NCI-H187 treated with DMSO at 0.1 percent for 48 hours (cell line): ENCODE measurements at places on chromosomes 3 and 15.

DNA sequence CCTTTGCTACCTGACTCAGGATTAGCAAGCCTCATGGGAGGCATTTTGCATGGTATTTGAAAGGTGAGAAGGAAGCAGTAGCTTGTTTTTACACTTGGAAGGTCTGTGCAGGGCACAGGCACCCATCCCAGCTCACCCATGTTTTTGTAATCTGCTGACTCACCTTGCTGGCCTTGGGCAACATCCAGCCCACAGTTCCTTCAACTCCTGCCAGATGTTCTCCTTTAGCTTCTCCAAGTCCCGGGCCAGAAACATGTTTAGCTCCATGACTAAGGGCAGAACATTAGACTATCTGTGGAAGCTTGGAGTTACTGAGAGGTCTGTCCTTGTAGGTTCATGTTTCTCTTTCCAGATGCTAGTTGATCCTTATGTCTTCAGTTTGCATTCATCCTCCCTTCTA is 12.4 kb upstream of the ZNF770 start:
- DNase-seq, result no peak

- DNase-seq, result no peak
Measured at GRCh38 chr3:141076036-141076773, 25.1 kb downstream of the SPSB4 start.

DNA sequence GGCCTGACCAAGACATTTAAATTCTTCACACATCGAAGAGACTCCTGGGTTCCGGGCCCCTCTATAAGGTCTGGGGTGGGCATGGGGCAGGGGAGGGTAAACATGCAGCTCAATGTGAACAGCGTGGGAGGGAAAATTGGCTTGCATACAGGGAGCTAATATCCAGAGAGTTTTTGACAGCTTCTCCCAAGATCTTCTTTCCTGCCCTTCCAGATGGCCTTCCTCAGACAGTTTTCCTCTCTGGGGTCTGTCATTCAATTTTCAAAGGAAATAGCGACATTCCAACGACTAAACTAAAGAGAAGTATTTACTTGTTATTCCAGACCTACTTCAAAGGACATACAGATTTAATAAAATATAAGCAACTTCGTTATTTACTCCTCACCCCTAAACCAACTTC is 1030.6 kb downstream of the MCTP2 start:
- DNase-seq, result no peak

- no peak for DNase-seq
Measured at GRCh38 chr3:171564748-171565480, 104.7 kb upstream of the TNIK start.

DNA sequence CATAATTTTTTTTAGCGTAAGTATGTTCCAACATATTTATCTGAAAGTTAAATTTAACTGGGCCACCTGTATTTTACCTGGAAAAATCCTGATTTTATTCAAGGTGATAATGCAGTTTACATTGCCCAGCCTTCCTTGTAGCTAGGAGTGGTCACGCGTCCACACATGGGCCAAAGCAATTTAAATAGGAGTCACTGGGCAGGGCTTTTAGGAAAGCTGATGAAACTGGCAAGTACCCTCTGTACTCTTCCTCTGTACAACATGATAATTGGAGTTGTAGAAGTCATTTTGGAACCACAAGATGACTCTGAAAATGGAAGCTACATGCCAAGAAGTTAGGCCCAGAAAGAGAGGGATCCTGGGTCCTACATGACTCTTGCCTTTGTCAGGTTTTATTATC is 9.5 kb downstream of the BTD start:
- DNase-seq, result no peak

- no peak for DNase-seq
Measured at GRCh38 chr15:51706926-51707608, 25.8 kb downstream of the SCG3 start.

DNA sequence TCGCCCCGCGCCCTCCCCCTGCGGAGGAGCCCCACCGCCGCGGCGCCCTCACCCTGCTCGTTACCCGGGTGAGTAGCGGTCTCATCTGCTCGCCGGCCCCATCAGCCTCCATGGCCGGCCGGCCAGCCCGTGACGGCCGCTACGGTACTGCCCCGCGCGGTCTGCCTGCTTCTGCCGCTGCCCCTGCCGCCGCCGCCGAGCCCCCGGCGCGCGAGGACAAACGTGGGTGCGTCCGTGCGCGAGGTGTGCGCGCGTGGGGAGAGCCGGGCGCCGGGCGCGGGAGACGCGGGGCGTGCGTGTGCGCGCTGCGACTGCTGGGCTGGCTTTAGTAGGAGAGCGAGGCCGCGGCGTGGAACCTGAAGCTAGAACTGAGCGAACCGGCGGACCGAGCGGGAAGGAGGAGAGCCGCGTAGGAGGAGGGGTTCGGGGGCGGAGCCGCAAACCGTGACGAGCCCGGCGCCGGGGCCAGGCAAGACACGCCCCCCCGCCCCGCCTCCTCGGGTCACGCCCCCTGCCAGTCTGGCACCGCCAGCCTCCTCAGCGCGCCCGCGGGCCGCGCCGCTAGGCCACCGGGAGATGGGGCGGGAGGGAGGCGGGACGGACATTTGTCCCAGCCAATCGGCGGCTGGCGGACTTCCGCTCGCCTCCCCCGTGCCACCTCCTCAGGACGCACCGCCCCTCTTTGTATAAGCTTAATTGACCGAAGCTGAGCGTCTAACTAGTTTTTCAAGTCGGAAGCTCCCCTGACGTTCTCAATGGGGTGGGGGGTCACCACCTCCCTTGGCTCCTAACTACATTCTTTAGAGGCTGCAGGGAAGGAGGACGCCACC is at the start of gene SLC4A7:
Gene SLC4A7 (minus strand): TSS at position 370 of the 830 bp plus-strand sequence. CDS start 258 bp downstream, at position 112.
- DNase-seq, result peak; percentile 40
